ENCODE measurements at places on chromosomes 3 and 15.

DNA sequence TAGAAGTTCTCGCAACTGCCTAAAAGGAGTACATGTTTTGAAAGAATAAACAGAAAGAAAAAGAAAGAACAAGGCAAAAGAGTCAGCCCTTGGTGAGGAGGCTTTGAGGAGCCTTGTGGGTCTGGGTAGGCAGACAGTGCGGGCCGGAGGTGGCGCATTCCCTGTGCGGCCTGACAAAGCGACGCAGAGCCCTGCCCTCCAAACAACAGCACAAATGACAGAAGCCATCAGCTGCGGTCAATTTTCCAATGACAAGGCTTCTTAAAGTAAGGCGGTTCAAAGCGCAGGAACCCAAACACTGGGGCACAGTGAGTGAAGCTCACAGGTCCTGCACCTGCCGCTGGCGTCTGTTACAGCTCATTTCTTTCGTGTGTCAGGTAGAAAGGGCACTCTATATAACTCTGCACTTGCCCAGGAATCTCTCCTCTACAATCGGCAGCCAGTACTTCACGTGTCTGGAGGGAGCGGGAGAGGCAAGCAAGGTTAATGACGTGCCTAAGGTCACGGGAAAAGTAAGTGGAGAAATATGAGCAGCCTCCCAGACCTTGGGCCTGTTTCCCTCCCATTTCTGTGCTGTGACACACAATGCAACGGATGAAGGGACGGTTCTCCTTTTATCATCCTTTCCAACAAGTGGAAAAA, 178.1 kb downstream of the OPA1 start:
- no peak for DNase-seq

DNA sequence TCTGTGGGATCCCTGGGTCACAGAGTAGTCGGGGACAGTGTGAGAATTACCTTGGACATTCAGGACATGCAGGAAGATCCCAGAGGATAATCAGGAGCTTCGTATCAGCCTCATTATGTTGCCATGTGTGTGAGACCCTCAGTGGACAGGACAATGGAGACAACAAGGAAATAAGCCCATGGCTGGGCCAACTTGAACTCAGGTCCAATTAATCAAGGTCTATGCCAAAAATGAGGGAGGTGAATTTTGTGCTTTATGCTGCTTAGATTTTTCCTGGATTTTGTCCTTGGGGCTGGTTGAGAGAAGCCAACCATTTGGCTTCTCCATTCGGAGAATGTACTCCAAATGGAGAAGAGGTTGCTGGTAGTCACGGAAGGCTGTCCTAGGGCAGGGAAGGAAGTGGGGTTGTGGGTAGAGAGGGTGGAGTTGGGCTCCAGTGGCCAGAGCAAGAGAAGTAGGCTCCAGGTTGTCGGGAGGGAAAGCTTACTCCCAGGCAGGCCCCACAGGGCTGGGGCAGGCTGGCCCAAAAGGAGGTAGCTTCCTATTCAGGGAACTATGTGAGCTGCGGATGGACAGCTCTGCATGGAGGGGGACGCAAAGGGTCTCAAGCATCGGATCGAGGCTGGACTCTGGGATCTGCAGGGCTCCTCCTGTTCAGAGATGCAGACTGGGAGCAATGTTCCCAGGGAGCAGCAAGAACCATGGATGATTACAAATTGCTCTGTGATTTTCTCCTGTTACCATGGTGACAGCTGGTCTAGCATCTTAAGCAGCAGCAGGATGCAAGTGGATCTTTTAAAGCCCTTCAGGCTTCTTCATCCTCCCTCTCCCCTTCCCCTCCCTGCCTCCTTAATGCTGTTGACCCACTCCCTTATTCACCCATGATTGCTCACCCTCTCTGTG, 91.1 kb downstream of the WNT7A start:
- DNase-seq: no peak

DNA sequence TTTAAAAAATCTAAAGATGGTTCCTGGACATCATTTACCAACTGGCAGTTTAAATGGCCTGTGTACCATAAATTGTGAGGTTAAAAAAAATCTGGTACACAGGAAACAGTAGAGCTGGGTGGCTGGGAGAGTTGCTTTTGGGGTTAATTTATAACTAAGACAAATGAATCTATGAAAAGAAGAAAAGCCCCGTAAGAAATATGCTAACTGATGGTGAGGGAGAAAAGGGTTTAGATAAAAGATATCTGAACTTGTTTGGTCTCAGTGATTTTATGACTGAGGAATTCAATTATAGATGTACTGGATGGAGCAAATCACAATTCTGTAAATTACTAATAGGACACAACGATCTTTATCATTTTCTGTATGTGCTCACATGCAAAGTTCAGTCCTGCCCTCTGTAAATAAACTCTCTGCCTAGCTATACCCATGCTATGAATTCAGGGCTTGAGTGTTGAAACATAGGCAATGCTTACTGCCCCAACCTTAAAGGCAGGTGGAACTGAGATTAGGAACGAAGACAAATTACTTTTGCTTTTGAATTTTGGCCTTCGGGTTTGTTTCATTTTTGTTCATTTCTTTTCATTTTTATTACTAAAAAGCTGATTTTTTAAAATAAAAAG, 28.0 kb downstream of the PPARG start:
- no peak for DNase-seq

- peak; percentile 58 for DNase-seq
Observed at GRCh38 chr3:65545429-65545828, 493.3 kb downstream of the MAGI1 start.

- no peak for DNase-seq
Observed at GRCh38 chr15:52663536-52664294, 15.5 kb downstream of the ATOSA start.

GRCh38 chr3:189233225-189233858, 61.6 kb downstream of the TPRG1 start:
- peak; percentile 69 for DNase-seq

DNA sequence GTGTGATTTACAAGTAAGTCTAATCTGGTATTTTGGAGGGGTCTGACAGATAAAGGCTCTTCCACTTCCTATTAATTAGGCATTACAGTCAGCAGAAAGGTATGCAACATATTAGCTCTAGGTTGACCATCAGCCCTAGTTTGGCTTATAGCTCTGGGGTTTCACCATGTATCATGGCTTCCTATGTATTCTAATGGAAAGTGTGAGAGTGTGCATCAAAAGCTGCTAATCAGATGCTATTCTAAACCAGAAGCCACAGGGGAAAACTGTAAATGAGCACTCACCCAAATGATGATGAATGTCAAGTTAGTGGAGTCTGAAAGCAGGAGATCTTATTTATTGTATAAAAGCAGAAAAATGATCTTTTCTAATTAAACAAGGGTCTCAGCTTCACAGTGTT, 149.2 kb upstream of the MITF start:
- no peak for DNase-seq

DNA sequence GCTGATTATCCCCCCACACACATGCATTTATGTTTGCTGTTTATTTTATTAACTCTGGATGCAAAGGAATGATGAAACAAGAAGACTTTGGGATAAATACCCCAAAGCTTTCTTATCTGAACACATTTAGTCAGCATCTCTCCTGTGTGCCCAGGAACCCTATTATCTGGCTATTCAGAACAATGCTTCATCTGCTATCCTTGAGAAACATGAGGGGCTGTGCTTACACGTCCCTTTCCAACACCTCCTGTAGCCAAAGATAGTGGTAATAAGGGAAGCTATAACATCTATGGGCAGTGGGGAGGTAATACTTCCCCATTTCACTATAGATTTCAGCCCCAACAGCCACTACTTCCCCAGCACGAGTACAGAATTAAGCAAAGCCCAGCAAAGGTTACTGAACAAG, 94.7 kb downstream of the SSR3 start:
- no peak for DNase-seq

GRCh38 chr3:107315141-107315540, 62.1 kb upstream of the CCDC54 start:
- DNase-seq: peak; percentile 86

GRCh38 chr15:69288531-69289341, 10.0 kb upstream of the PAQR5 start:
- DNase-seq: no peak

- DNase-seq: no peak
Observed at GRCh38 chr3:141337523-141337854, 30.8 kb upstream of the ZBTB38 start.

- DNase-seq: no peak
Observed at GRCh38 chr3:16409032-16409431, 104.5 kb downstream of the RFTN1 start.

GRCh38 chr15:74216949-74217348, 14.4 kb upstream of the STRA6 start:
- DNase-seq: no peak

- peak; percentile 98 for DNase-seq
Observed at GRCh38 chr15:22888120-22888859, 49.8 kb downstream of the NIPA2 start.

DNA sequence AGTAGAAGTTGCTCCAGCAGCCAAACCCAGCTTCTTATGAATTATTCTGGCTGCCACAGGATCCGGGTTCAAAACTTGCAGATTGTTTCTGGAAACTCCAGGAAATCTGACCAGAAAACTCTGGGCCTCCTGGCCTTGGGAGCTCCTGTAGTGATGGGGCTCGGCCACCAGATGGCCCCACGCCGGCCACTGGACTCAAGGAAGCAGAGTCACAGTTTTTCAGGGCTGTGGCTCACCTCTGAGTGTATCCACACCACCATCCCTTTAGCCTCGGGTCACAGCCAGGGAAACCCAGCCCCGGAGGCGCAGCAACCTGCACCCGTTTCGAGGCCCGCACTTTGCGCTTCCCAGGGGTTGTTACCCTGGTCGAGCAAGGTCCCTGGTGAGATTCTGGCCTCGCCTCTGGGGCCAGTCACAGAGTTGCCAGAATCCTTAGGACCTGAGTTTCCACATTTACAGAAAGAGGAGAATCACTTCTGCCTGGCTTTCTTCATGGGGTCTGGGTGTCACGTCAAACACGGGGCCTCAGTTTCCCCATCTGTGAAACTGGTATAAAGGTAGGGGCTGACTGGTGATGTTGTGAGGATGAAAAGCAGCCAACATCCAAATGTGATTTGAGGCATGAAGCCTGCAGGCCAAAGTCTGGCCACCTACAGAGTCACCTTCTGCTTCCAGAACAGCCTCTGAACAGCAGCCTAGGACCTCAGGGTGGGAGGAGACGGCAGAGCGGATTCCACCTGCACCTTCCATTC, 53.5 kb upstream of the LCTL start:
- peak; percentile 66 for DNase-seq

- DNase-seq: no peak
Observed at GRCh38 chr3:81270603-81271379, 490.7 kb downstream of the GBE1 start.

DNA sequence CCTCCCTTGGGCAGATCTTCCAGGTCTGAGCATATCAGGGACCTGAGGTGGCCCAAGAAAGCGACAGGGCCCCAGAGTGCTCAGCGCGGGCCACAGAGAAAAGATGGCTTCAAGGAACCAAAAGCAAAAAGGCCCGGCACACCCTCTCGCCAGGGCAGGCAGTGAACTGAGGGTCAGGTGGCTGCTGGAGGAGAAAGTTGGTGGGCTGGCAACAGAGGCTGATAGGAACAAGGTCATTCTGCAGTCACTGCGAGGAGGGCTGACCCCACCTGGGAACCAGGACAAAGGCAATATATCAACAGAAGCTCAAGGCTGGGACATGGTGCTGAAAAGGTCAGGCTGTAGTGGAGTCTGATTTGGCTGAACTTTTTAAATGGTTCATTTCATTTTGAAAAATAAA, 2.8 kb upstream of the ACSBG1 start:
- DNase-seq: no peak

- no peak for DNase-seq
Observed at GRCh38 chr15:77517579-77517978, 96.9 kb downstream of the HMG20A start.

GRCh38 chr3:186779204-186779603, 4.2 kb upstream of the EIF4A2 start:
- no peak for DNase-seq

DNA sequence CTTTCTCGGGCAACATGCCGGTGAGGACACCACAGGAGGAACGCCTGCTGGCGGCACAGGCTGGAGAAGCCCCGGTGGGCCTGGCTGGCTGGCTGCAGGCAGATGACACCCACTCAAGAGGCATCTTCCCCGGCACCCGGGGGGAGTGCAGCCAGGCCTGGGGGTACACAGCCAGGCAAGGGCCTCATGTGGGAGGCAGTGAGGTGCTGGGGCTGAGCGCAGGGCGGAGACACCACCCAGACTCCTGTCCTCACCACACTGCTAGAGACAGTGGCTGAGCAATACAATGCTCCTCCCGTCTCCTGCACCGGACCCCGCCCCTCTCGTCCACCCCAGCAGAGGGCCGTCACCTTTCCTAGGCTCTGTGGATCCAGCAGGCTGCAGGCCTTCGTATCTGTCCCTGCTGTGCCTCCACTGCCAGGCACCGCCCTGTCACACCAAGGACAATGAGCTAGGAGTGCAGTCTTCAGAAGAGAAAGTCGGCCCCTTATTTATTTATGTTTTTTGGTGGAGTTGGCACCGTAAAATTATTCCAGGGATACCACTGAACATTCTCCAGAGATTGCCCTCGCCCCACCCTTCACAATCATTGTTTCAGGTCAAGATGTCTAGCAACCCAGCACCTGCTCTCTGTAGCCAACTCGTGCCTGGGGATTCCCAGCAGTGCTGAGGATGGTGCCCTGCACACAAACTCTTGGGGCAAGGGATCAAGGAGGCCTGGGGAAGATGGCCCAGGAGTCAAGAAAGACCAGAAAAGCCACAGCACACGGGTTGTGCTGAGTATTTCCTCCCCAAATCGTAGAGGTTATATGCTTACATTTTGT, 129.1 kb downstream of the ATP10A start:
- no peak for DNase-seq

GRCh38 chr15:27902680-27903385, 196.3 kb downstream of the OCA2 start:
- no peak for DNase-seq

DNA sequence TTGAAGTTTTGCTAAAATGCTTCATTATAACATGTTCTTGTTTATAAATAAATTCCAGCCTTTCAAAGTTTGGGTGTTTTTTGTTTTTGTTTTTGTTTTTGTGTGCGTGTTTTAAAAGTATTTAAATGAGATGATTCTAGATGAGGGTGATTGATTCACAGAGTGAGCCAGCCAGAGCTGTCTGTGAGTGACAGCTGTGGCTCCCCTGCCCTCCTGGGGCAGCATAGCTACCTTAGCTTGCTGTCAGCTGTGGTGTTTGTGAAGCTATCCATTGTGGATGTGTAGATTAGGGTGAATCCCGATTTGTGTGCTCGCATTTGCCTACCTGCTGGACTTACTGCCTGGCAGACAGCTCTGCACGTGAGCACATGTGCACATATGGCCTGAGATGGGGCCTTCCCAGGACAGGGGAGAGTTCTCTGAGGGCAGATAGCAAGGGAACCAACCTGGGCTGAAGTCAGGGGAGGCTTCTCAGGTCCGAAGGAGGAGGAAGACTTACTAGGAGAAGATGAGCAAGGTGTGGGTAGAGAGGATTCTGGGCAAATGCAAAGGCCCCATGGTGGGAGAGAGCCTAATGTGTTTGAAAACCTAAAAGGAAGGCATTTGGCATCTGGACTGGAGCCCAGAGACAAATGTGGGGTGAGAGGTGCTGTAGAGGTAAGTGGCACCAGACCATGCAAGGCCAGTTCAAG, 124.2 kb downstream of the EEFSEC start:
- DNase-seq: no peak

DNA sequence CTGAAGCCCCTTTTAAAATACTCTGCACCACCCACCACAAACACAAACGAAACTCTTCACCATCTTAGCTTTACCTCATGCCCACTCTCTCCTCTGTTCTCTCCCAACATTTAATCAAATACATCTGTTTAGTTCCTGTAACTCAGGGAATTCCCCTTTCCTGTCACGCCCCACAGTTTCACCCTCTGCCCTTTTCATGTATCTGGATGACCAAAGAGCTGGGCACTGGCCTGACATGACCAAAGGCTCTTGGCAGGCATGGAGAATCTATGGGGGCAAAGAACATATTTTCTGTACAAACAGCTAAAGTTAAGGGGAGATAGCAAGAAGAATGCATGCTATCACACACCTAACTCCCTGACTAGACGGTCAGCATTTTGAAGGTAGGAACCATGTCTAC, 270.0 kb downstream of the TBL1XR1 start:
- DNase-seq: no peak
